ENCODE measurements at places on chromosomes 5 and 9.

GRCh38 chr5:2006193-2006970 is 123.7 kb upstream of the IRX4 start:
- DNase-seq, result no peak

- no peak for DNase-seq
These were observed 103.1 kb downstream of the ZNF608 start for GRCh38 chr5:124643336-124643735.

DNA sequence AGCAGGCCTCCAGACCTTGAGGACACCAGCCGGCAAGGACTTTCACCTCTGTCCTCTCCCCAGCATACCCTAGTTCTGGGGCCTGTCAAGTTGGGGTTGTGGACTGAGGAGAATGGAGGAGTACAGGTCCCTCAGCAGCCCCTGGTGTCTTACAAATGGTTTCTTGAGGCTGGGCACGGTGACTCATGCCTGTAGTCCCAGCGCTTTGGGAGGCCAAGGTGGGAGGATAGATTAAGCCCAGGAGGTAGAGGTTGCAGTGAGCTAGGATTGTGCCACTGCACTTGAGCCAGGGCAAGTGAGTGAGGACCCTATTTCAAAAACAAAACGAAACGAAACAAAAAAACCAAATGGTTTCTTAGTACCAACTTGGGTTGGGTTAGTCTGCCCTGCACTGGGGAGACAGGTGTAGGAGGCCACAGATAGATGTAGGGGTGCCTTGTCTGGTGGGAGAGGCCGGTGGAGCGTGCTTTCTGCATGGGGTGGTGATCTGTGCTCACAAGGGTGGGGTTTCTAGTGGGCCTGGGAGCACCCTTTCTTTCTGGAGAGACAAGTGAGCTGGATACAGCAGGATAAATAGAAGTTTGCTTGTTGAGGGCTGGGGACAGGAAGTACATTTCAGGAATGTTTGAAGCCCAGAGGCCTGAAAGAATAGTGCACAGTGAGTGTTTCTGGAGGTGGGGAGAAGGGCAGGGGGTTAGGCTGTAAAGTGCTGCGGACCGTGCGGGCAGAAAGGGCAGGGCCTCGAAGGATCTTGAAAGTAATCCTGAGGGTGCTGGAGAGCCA is 37.7 kb upstream of the PSD2 start:
- no peak for DNase-seq

DNA sequence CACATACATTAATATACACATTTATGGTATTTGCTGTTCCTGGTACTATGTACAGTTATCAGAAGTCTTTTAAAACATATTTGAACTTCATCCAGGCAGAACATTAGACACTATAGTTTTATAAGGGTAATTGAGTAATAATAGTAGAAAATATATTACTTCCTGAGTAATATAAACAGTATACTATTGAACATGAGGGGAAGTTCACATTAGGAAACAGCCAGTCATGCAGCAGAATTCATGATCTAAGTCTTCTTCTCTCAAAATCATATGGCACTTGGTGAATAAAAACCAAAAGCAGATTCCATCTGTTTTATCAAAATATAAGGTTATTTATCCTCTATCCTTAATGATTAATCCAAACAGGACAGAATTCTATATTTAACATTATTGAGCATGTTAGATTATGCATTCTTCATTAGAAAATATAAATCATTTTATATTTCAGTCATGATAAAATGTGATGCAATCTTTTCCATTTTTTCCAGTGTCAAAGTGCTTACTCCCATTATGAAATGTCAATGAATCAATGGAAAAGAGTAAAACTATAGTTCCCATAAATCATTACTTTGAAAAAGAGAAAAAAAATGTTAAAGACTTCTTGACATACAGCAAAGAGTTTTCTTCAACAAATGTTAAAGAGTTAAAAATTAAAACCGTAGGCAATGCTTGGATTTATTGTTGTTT is 584.3 kb upstream of the TUSC1 start:
- DNase-seq, result no peak

GRCh38 chr5:141785711-141786110 is 92.5 kb downstream of the PCDH1 start:
- no peak for DNase-seq

- no peak for DNase-seq
These were observed 107.7 kb downstream of the GOLPH3 start for GRCh38 chr5:32066448-32066847.

- no peak for DNase-seq
These were observed 122.9 kb upstream of the ADAMTSL1 start for GRCh38 chr9:18350995-18351595.

GRCh38 chr5:82058710-82059109 is 86.9 kb downstream of the ATG10 start:
- no peak for DNase-seq

GRCh38 chr5:84862132-84862531 is 477.5 kb upstream of the EDIL3 start:
- no peak for DNase-seq

GRCh38 chr5:37814699-37815098 is 25.1 kb downstream of the GDNF start:
- no peak for DNase-seq

GRCh38 chr5:42994555-42995359 is 45.4 kb downstream of the ANXA2R start:
- DNase-seq, result peak; percentile 80

GRCh38 chr5:133381571-133382365 is 230.6 kb downstream of the FSTL4 start:
- no peak for DNase-seq

DNA sequence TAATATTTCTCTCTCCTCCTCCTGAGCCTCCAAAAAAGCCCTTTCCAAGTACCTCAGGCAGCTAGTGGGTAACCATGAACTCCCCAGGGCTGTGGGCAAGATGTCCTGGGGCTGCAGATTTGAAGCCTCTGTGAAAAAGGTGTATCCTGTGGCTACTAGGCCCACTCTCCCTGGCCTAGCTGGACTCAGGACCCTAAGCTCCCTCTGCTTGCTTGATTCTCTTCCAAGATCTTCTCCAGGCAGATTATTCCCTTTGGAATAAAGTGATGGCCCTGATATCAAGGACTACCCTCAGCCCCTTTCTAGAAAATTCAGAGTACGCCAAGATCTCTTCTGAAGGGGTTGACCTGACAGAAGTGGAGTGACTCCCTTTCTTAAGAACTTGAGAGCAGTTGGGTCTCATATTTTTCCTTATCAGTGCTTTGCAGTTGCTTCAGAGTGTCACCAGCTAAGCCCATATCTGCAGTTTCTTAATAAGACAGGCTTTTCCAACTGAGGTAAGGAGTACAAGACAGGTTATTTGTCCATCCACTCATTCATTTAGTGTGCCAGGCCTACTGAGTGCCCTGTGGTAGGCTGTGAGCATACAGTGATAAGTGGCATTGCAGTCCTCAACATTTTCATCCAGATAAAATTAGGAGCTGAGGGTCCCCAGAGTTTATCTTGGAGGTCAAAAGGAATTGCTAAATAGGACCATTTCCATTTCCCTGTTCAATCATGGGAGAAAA is 42.5 kb downstream of the CYSTM1 start:
- no peak for DNase-seq

GRCh38 chr5:159619826-159620225 is 289.5 kb upstream of the IL12B start:
- DNase-seq, result no peak
